ENCODE measurements at places on chromosomes 16 and 17. TPM values are rescaled to one million over a fixed set of nuclear protein-coding genes. Genes with fewer than 3 reads are reported as not detected.

The CDH16 gene
- total RNA-seq = not detected

The ITGAD gene
- total RNA-seq = 0.19 TPM

The ZSCAN10 gene
- total RNA-seq = 0.26 TPM

The TPSB2 gene
- not detected for total RNA-seq

The KREMEN2 gene
- total RNA-seq = 4.1 TPM

The PLA2G10 gene
- not detected for total RNA-seq

The KRT24 gene
- not detected for total RNA-seq

The ABCC6 gene
- 1.8 TPM for total RNA-seq

The MMP28 gene
- not detected for total RNA-seq

The OTOA gene
- total RNA-seq = not detected

The CSH2 gene
- total RNA-seq = not detected

The SEPTIN12 gene
- total RNA-seq = 0.08 TPM

The TAX1BP3 gene
- total RNA-seq = 72.7 TPM

The KRTAP9-2 gene
- total RNA-seq = not detected

The XYLT1 gene
- 1.3 TPM for total RNA-seq

The GDPD3 gene
- total RNA-seq = 0.30 TPM

The BCL6B gene
- total RNA-seq = not detected

The NSRP1 gene
- 22.1 TPM for total RNA-seq

The DNAAF8 gene
- 1.5 TPM for total RNA-seq

The ALOX12 gene
- total RNA-seq = not detected

The POLR2C gene
- 167 TPM for total RNA-seq

The OSGIN1 gene
- total RNA-seq = 1.9 TPM

The SLC16A11 gene
- not detected for total RNA-seq
